HepG2 (cell line): ENCODE measurements at places on chromosomes 7 and 10.

GRCh38 chr10:119658274-119658673, 7.1 kb downstream of the BAG3 start:
- DNase-seq, result peak; percentile 63
- peak overlapping the region; percentile 49 for H3K27ac ChIP-seq
- no peaks in the 10 kb centered on the region for H3K27me3 ChIP-seq
- peaks cover 16% of the 10 kb centered on the region for H3K36me3 ChIP-seq

- H3K27me3 ChIP-seq, result no peaks in the 10 kb centered on the region
- H3K4me1 ChIP-seq, result no peaks in the 10 kb centered on the region
- DNase-seq, result no peak
- no peak overlapping the region for H3K4me3 ChIP-seq
- no peak overlapping the region for H3K27ac ChIP-seq
Measured at GRCh38 chr7:97480772-97481390, 251.0 kb upstream of the TAC1 start.

- no peaks in the 10 kb centered on the region for H3K36me3 ChIP-seq
- H3K4me3 ChIP-seq, result no peak overlapping the region
- H3K27me3 ChIP-seq, result no peaks in the 10 kb centered on the region
- DNase-seq, result no peak
- H3K4me1 ChIP-seq, result no peaks in the 10 kb centered on the region
Measured at GRCh38 chr7:46607176-46607575, 686.1 kb upstream of the IGFBP3 start.

- no peak overlapping the region for H3K27ac ChIP-seq
- peak; percentile 8 for DNase-seq
- H3K27me3 ChIP-seq, result no peaks in the 10 kb centered on the region
- H3K4me3 ChIP-seq, result no peak overlapping the region
- H3K36me3 ChIP-seq, result peaks cover 72% of the 10 kb centered on the region
Measured at GRCh38 chr10:125742465-125742864, 23.0 kb downstream of the EDRF1 start.

DNA sequence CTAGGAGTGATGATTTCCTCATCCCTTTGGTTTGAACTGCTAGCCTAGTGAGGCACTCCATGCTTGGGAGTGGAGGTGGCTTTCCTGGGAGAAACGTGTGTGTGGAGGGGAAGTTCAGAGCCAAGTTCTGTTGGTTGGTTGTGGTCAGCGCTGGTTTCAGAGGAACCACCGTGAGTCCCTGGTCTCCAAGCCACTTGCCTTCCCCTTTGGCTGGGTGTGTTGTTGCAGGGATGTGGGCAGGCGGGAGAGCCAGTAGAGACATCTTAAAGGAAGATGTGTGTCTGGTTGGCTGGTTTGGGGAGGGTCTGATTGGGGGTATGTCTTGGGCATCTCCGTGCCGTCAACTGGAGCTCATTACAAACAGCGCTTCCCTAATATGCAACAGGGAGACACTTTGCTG, 130.8 kb upstream of the TCF7L2 start:
- no peaks in the 10 kb centered on the region for H3K27me3 ChIP-seq
- DNase-seq, result no peak
- no peaks in the 10 kb centered on the region for H3K36me3 ChIP-seq
- H3K4me1 ChIP-seq, result peaks cover 51% of the 10 kb centered on the region

DNA sequence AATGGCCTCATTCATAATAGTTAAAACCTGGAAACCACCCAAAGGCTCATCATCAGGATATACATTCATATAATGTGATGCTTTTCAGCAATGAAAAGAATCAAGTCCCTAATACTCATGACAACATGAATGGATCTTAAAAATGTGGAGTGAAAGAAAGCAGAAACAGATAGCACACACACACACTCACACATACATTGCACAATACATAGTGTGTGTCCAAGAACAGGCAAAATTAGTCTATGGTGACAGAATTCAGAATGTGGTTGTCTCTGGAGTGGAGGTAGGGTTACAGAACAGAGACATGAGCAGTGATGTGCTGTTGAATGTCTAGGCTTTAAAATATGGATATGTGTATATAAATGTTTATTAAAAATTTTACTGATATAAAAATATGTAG, 419.9 kb upstream of the PCDH15 start:
- no peaks in the 10 kb centered on the region for H3K4me1 ChIP-seq
- H3K36me3 ChIP-seq, result no peaks in the 10 kb centered on the region
- DNase-seq, result no peak
- no peak overlapping the region for H3K27ac ChIP-seq
- H3K4me3 ChIP-seq, result no peak overlapping the region

GRCh38 chr10:45373003-45373575, 927 bp upstream of the ALOX5 start:
- no peaks in the 10 kb centered on the region for H3K36me3 ChIP-seq
- peaks cover 46% of the 10 kb centered on the region for H3K27me3 ChIP-seq

- no peak overlapping the region for H3K4me3 ChIP-seq
- peaks cover 5% of the 10 kb centered on the region; the same call in 2 of the 3 replicates for H3K36me3 ChIP-seq
- DNase-seq, result no peak
- H3K4me1 ChIP-seq, result peaks cover 41% of the 10 kb centered on the region
- H3K27ac ChIP-seq, result no peak overlapping the region
- no peaks in the 10 kb centered on the region; the same call in 2 of the 3 replicates for H3K27me3 ChIP-seq
Measured at GRCh38 chr7:55174856-55175255, 156.0 kb downstream of the EGFR start.

GRCh38 chr7:56062382-56062781, 1.7 kb upstream of the SUMF2 start:
- H3K36me3 ChIP-seq, result peaks cover 3% of the 10 kb centered on the region
- no peaks in the 10 kb centered on the region for H3K27me3 ChIP-seq
- H3K4me3 ChIP-seq, result no peak overlapping the region
- peak overlapping the region; percentile 47 for H3K27ac ChIP-seq

- H3K36me3 ChIP-seq, result no peaks in the 10 kb centered on the region
- DNase-seq, result peak; percentile 58
- peaks cover 14% of the 10 kb centered on the region for H3K4me1 ChIP-seq
- no peak overlapping the region; the same call in 1 of the 2 replicates for H3K4me3 ChIP-seq
- peak overlapping the region; percentile 49 for H3K27ac ChIP-seq
Measured at GRCh38 chr10:94496646-94497045, 48.9 kb upstream of the HELLS start.

- DNase-seq, result no peak
- H3K27me3 ChIP-seq, result no peaks in the 10 kb centered on the region
- 0 out of 2 replicates have a peak, but pooled peaks cover 11% of the 10 kb centered on the region for H3K4me1 ChIP-seq
- no peak overlapping the region for H3K27ac ChIP-seq
- no peak overlapping the region for H3K4me3 ChIP-seq
- H3K36me3 ChIP-seq, result no peaks in the 10 kb centered on the region
Measured at GRCh38 chr7:135282561-135283254, 49.1 kb downstream of the STRA8 start.

DNA sequence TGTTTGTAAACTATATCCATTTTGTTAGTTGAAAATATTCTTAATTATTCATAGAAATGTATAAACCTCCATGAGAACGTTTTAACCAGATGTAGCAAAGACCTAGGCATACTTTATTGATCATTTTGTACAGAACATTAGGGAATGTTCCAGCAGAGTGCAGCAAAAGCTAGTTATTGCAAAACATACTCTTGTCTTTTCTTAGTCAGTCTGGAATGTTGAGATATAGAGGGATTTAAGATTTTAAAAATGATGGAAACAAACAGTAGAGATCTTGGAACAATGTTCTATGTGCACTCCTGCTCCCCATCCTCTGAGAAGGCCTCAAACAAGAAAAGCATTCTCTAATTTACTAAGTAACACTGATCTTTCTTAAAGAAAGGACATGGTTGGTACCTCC, 292.1 kb downstream of the BBS9 start:
- no peaks in the 10 kb centered on the region for H3K4me1 ChIP-seq
- no peak overlapping the region for H3K4me3 ChIP-seq
- no peak overlapping the region for H3K27ac ChIP-seq
- H3K36me3 ChIP-seq, result no peaks in the 10 kb centered on the region
- H3K27me3 ChIP-seq, result no peaks in the 10 kb centered on the region

- H3K27ac ChIP-seq, result no peak overlapping the region
- H3K27me3 ChIP-seq, result no peaks in the 10 kb centered on the region
- DNase-seq, result no peak
- no peaks in the 10 kb centered on the region for H3K4me1 ChIP-seq
- H3K4me3 ChIP-seq, result no peak overlapping the region
Measured at GRCh38 chr7:121961089-121961867, 88.3 kb downstream of the PTPRZ1 start.

GRCh38 chr10:13905281-13905680, 318.5 kb downstream of the PRPF18 start:
- DNase-seq, result no peak
- peaks cover 3% of the 10 kb centered on the region; the same call in 2 of the 3 replicates for H3K27me3 ChIP-seq
- H3K4me3 ChIP-seq, result no peak overlapping the region

DNA sequence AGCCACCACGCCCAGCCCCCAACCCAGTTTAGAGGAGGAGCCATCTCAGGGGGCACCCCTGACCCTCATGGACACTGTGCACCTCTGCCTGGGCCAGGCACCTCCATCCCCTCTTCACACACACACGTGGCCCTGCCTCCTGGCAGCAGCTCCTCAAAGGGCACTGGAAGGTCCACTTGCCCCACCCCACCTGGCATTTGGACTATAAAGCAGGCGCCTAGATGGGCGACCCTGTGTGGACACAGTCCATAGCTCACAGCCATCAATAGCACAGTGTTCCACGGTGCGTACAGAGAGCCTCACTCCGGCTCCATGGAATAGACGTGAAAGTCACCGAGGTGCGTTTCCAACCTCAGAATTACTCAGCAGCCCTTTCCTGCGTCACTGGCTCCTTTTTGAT, 41.0 kb downstream of the FKBP6 start:
- peaks cover 46% of the 10 kb centered on the region for H3K4me1 ChIP-seq
- H3K4me3 ChIP-seq, result no peak overlapping the region

GRCh38 chr7:139066315-139066714, 30.5 kb upstream of the ZC3HAV1L start:
- no peaks in the 10 kb centered on the region for H3K4me1 ChIP-seq
- DNase-seq, result no peak
- no peaks in the 10 kb centered on the region for H3K27me3 ChIP-seq
- H3K36me3 ChIP-seq, result peaks cover 24% of the 10 kb centered on the region
- H3K4me3 ChIP-seq, result no peak overlapping the region

- H3K27me3 ChIP-seq, result peaks cover 4% of the 10 kb centered on the region
- H3K36me3 ChIP-seq, result no peaks in the 10 kb centered on the region
Measured at GRCh38 chr10:47031211-47031900, 120.1 kb downstream of the PTPN20 start.

DNA sequence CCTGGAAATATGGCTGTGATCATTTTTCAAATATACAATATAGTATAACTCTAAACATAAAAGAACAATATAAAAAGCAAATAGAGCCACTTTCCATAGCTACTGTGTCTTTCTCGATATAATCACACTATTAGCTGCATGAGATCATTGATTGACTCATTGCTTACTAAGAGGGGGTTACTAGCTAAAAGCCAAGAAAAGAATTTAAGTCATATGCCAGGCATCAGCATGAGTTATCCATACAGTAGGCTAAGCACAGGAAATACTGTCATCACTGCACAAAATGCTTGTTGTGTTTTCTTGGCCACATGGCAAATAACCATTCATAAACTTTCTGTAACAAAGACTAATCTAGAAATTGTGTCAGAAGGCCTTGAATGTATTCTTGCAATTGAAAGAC, 18.8 kb upstream of the ABCB5 start:
- no peak overlapping the region for H3K4me3 ChIP-seq
- H3K36me3 ChIP-seq, result no peaks in the 10 kb centered on the region

DNA sequence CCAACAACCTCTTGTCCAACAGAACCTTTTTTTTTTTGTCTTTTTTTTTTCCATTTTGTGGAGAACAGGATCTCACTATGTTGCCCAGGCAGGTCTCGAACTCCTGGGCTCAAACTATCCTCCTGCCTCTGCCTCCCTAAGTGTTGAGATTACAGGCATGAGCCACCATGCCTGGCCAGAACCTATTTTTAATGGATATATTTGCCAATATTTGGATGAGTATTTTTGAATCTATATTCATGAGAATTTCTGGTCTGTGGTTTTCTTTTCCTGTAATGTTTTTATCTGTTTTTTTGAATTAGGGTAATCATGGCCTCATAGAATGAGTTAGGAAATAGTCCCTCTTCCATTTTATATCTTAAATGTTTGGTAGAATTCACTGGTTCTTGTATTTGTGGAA, 70.4 kb upstream of the RET start:
- peaks cover 2% of the 10 kb centered on the region; the same call in 1 of the 3 replicates for H3K27me3 ChIP-seq
- H3K36me3 ChIP-seq, result no peaks in the 10 kb centered on the region
- no peaks in the 10 kb centered on the region for H3K4me1 ChIP-seq

- no peak overlapping the region for H3K4me3 ChIP-seq
- no peak overlapping the region for H3K27ac ChIP-seq
- DNase-seq, result no peak
- H3K27me3 ChIP-seq, result peaks cover 33% of the 10 kb centered on the region
Measured at GRCh38 chr10:2921956-2922680, 145.2 kb upstream of the PFKP start.

DNA sequence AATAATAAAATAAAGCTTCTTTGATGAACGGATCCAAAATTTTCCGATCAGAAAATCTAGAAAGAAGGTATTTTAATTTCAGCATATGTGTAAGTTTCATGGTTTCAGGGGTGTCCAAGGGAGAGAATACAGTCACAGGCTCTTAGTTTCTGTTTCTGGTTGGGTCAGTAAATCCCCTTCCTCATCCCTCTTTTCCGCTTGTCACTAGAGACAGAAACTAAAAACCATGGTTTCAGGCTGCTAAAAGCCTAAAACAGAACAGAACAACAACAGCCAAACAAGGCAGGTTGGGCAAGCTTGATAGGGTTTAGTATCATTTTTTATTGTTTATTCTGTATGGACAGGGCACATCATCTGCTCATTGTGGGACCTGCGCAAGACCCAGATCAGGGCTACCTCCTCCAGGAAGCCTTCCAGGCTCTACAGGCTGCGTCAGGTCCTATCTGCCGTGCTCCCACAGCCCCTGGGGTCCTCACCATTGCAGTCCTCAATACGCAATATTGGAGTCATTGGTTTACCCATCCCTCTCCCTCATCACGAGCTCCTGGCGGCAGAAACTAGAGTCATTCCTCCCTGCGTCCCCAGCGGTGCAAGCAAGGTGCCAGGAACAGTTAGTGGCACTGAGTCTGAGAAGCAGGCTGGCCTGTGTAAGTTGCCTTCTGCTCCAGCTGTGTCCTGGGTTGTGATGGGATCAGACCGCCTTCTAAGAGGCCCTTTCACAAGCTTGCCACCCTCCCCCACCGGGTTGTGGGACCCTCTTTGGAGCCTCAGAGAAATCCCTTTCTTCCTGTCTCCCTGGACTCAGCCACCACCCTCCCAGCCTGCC, 70.2 kb upstream of the CUX1 start:
- H3K27ac ChIP-seq, result no peak overlapping the region
- H3K4me1 ChIP-seq, result peaks cover 8% of the 10 kb centered on the region
- H3K27me3 ChIP-seq, result peaks cover 5% of the 10 kb centered on the region; the same call in 1 of the 2 replicates
- DNase-seq, result no peak
- H3K36me3 ChIP-seq, result no peaks in the 10 kb centered on the region

DNA sequence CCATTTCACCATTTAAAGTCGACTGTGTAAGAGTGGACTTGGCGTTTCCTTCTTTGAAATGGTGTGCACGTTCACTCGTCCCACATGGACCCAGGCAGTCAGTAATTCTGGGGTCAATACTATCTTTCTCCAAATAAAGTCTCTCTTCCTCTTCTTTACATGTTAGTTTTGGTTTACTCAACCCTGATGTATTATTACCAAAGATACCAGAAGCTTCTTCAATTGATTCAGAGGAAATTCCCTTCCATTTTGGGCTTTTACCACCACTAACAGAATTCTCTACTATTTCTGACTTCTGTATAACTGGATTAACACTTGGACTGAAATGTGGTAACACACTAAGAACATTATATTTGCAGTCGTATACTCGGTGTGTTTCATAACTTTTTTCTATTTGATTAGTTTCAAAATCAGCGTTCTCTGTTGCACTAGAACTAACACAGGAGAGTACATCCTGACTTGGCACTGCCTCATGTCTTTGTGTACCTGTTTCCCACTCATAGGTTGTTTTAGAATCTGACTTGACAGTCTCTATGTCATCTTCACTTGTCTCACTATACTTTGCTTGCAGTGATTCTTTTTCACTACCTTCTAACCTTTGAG, 60.8 kb downstream of the LARP4B start:
- no peak for DNase-seq
- no peaks in the 10 kb centered on the region for H3K4me1 ChIP-seq
- peaks cover 76% of the 10 kb centered on the region for H3K36me3 ChIP-seq
- no peak overlapping the region for H3K4me3 ChIP-seq
